OCI-LY7 (cell line): ENCODE measurements at places on chromosomes 6 and 20.

DNA sequence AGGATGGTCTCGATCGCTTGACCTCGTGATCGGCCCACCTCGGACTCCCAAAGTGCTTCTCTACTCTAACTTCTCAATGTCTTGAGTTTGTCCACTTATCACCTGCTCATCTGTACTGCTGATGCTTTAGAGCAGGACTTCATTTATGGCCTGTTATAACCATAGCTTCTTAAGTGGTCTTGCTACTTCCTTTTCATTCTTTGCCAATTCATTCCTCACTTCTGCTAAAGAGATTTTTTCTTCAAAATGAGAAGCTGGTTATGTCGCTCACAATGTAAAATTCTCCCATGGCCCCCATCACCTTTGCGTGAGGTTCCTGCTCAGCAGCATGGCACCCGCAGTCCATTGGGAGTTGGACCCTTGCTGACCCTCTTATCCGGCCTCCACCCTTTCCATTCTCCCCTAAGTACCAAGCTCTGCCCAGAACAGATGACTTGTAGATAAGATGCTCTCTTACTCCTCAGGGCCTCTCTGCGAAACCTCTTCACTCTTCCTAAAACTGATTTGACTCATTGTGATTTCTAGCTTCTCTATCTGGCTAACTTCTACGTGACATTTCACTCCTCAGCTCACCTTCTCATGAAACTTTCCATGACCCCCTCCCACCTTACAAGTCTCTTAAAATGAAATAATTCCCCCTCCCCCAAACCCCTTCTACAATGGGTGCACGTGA is 13.9 kb upstream of the CD164 start:
- no peak for DNase-seq

DNA sequence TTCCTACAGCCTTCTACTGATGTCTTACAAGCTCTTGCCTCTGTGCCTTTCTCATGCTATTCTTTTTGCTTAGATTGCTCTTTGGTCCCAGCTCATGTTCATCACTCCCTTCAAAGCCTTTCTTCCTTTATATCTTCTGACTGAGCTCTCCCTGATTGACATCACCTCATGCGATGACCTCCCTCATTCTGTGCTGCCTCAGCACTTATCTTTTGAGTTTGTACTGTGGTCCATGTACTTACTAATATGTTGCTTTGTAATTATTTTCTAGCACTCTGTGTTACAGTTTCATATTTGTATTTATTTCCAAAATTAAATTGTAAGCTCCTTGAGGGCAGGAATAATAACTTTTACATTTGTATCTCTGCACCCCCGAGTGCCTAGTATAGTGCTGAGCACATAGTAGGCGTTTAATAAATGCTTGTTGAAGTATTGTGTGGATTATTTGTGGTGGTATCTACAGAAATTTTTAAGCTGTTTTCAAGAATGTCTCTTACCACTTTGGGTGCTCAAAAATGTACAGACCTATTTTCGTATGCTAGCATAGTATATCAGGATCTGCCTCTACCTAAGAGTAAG is 17.4 kb downstream of the ZKSCAN8 start:
- no peak for DNase-seq

- peak; percentile 61 for DNase-seq
These were observed 60.8 kb downstream of the OGFRL1 start for GRCh38 chr6:71349395-71349794.

DNA sequence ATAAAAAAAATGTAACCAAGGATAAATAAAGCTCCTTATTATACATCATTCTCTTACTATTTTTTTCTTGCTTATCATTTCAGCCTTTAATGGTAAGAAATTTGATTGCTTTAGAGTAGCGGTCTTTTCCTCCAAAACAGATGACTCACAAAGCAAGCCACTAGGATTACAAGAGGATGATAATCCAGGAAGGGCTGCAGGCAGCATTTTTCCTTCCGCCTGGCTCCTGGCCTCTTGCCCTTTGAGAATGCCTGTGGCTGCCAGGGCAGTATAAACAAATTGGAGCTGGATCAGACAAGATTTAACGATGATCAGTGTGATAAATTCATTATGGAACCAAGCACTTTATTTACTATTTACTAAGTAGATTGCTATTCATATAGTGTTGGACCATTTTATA is 9.7 kb upstream of the FBXL4 start:
- no peak for DNase-seq

- DNase-seq, result no peak
These were observed 96.9 kb downstream of the PRSS35 start for GRCh38 chr6:83609248-83609647.

DNA sequence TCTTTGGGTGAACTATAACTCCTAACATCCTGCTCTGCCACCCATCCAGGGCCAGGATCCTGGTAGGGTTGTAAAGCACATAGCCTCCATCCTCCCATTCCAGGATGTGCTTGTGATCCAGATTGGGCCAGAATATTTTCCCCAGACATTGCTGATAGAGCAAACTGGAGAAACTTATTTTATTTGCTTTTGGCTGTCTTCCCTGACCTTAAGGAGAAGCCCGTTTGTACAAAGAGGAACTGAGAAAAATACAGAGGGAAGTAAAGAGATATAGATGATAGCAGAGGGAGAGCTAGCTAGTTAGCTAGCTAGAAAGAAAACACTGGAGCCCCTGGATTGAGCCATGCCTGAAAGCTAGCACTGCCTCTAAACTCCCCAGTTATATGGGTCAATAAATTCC is 9.0 kb upstream of the HDAC2 start:
- peak; percentile 27 for DNase-seq

GRCh38 chr20:37531856-37532255 is 4.2 kb upstream of the BLCAP start:
- no peak for DNase-seq

- DNase-seq, result peak; percentile 69
These were observed 731 bp upstream of the RBL1 start for GRCh38 chr20:37096415-37097041.

DNA sequence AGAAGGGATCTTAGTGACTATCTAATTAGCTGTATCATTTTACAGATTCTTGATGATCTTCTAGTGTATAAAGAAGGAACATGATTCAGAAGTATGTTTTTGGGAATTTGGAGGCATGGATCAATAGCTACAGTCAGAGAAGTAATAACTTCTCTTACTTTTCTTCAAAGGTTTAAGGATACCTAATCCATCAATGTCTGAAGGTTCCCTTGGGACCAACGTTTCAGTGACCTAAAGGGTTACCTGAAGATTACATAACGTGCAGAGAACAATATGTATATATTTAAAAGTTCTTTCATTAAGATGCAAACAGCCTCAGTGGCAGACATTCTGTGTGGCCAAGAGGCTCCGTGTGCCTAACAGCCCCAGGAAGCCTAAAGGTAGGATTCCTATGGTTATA is 3.2 kb downstream of the HDAC2 start:
- DNase-seq, result no peak

GRCh38 chr20:51022803-51023616 is at the start of gene KCNG1:
Gene KCNG1, minus strand, starts transcription at chr20:51023107. Its CDS starts 12,769 bp downstream, at chr20:51010338.
- DNase-seq, result no peak

- no peak for DNase-seq
These were observed 7.9 kb upstream of the PABPC1L start for GRCh38 chr20:44901974-44902373.

GRCh38 chr20:11992426-11992825 is 74.7 kb downstream of the BTBD3 start:
- DNase-seq, result no peak

DNA sequence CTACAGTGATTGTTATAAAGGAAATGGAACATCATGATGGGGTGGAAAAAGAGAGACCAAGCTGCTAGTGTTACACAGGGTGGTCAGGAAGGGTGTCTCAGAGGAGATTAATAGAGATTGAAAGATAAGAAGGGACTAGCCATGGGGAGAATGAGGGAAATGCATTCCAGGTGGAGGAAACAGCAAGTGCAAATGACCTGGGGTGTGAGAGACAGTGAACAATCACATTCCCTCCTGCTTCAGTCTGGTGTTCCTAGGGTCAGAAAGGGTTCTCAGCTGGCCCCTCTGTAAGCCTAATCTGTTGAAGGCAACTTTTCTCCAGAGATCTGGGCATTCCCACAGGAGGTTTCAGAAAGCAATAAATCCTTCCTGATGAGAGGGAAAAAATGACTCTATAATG is 3.6 kb upstream of the KCNB1 start:
- DNase-seq, result no peak

DNA sequence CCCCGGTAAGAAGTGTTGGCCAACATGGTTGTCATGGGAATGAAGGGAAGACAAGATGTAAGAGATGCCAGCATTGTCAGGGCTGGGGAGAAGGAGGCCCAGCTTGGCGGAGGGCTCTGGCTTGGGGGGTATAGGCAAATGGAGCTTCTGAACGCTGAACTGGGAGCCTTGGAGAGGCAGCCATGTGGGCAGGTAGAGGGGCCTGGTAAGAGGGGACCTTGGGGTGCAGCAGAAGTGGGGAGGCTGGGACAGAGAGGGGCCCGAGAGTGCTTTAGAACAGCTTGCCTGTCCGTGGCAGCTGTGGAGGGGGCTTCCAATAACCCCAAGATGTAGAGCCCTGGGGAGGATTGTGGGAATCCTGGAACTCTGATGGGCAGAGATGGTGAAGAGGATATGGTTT is 3.0 kb downstream of the SLC22A1 start:
- DNase-seq, result no peak

DNA sequence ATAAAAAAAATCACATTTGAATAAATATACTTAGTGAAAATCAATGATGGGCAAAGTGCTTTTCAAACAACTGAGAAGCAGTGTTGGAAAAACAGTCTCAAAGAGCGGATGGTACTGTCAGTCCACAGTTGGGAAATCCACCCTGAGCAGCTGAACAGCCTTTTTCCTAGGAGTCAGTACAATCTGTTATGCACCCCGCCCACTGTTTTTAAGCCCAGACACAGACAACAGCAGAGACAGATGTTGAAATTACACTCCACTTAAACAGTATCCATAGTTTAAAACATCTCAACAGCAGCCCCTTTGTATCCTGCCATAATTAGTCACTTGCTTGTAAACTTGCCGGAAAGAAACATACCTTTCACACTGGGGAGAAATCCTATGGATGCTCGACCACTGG is 372 bp downstream of the KIAA0408 start:
- DNase-seq, result no peak

- DNase-seq, result no peak
These were observed 162.7 kb downstream of the TBC1D7 start for GRCh38 chr6:13165502-13166172.

DNA sequence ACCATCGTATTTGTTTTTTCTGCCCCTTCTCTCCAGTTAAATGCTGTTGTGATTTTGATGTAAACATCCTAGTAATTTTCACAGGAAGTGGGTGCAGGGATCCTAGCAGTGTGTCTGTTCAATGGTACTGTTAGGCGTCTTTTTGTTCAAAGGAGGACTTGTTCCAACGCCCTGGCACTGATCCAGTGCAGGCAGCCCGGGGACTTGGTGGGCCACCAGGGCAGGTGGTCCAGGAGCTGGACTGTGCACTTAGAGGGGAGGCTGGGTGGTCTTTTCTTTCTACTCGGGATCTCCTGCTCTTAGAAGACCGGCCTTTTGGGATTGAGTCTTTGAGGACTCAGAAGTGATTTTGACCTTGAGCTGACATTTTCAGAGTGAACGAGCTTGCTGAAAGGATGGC is 41.1 kb upstream of the NKX2-2 start:
- DNase-seq, result no peak

GRCh38 chr20:43752561-43753301 is 25.9 kb upstream of the GTSF1L start:
- DNase-seq, result peak; percentile 77

DNA sequence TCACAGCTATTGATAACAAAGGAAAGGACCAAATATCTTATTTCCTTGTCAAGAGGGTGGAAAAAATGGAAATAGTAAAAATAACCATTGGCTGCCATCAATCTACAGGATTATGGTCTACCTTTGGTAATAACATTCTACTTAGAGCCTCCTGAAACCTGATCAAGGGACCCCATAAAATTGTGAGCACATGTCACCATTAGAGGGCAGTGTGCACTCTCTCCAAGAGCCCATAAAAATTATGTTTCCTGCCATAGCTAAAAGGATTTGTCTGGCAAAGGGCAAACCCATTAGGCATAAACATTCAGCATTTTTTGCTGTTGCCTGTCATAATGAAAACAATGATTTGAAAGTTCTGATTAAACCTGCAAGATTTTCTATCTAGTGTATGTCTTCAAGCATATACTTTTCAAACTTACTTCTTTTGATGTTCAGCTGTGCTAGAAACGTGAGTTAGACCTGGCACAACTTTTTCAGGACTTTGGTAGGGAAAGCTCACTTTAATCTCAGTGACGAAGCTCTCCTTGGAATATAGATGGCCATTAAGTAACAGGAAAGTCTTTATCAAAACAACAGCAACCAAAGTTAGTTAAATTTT is 120.7 kb upstream of the ZFP64 start:
- peak; percentile 69 for DNase-seq

DNA sequence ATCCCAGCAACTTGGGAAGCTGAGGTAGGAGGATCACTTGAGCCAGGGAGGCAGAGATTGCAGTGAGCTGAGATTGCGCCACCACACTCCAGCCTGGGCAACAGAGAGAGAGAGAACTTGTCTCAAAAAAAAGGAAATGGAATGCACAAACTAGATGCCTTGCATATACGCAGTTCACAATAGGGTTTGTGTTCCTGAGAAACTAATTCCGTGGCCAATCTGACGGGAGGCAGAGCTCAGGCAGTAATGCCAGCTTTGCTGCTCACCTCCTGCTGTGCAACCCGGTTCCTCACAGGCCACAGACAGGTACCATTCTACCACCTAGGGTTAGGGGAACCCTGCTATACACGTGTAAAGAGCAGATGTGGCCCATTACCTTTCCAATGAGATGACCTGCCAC is 1.4 kb downstream of the CDK5RAP1 start:
- DNase-seq, result no peak

- DNase-seq, result no peak
These were observed at the start of gene PHACTR2 for GRCh38 chr6:143677891-143678791. Gene PHACTR2, plus strand, starts transcription at chr6:143677965. Its CDS starts 199 bp downstream, at chr6:143678164.

GRCh38 chr6:44868910-44869309 is 459.2 kb upstream of the RUNX2 start:
- DNase-seq, result no peak

DNA sequence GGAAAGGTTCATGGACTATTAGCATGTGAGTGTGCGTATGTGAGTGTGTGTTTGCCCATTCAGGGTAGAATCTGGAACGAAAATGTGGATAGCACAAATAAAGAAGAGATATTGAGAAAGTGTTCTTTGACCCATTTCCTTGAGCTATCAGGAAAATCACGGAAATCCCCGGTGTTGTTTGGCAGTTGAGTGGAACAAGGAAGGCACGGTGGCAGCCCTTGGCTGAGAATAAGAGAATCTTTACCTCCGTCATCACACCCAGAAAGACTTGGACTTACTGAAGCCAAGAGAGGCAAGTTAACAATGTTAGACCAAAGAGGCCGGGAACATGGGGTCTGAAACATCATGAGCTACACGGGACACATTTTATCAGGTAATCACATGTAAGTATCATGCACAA is 588.9 kb upstream of the BTBD3 start:
- no peak for DNase-seq
